Brain pericyte (primary cell): ENCODE measurements at places on chromosomes 7 and 10.

DNA sequence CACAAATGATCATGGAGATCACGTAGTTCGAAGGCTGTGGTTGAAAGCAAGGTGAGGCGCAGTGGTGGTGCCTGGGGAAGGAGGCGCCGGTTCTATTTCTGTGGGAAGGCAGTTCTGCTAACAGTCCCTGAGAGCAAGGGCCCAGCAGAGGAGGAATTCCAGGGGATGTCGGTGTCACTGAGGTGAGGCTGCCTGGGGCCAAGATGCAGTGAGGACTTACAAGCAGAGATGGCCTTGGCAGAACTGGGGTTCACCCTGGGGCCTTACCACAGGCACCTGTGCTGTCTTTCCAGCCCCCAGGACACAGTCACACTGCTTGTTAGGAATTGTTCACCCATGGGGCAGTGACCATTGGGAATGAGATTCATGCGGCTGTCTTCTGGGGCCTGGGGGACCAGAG is 26.7 kb downstream of the GBX1 start:
- no peak for DNase-seq

GRCh38 chr10:122349758-122350369 is 24.6 kb upstream of the PLEKHA1 start:
- no peak for DNase-seq

DNA sequence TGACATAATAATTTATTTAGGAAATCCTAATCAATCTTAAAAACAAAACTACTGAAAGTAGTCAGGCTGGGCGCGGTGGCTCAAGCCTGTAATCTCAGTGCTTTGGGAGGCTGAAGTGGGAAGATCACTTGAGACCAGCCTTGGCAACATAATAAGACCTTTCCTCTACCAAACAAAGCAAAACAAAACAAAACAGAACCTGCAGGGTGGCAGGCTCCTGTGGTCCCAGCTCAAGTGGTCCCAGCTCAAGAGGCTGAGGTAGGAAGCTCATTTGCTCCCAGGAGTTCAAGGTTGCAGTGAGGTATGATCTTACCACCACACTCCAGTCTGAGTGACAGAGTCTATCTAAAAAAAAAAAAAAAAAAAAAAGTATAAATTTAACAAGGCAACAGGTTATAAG is 748.0 kb downstream of the CNTNAP2 start:
- DNase-seq = no peak

DNA sequence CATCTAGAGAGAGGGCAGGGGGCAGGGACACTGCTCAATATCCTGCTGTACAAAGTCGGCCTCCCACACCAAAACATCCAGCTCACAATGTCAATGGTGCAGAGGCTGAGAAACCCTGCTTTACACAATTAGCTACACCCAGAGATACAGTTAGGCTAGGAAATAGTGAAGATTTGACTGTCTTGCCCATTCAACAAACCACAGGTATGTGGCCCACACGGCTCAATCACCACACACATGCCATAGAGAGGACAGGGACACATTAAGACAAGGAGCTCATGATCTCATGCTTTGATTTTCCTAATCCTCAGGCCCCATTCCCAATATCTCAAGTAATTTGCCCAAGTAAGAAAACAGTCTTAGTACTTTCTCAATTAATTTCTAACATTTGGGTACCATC is 110.4 kb downstream of the OSBPL3 start:
- DNase-seq = no peak

DNA sequence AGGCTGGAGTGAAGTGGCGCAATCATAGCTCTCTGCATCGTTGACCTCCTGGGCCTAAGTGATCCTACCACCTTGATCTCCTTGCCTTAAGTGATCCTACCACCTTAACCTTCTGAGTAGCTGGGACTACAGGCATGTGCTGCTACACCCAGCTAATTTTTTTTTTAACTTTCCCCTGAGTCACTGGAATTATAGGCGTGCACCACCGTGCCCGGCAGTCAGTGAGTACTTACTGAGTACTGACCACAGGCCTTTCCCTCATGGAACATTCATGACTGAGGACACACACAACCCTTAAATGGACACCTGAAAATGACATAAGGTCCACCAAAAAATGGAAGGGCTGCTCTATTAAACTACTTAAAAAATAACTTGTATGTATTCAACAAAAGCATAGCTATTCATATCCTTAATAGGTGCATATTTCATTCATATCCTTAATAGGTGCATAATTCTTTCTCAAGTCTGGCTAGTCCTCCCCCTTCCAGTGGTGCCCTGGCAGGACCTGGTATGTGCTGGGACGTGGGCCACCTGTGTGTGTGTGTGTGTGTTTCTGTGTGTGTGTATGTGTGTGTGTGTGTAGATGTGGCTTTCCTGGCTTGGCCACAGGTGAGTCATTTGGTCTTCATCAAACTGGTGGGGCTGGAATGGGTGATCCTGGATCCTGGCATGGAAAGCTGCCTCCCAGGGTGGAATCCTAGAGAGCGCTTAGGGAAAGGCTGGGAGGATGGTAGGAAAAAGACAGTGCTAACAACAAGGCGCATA is 3.5 kb downstream of the FAM180A start:
- no peak for DNase-seq

- no peak for DNase-seq
Observed at GRCh38 chr7:151807846-151808245, 69.1 kb downstream of the PRKAG2 start.

GRCh38 chr7:81810476-81811155 is 40.8 kb upstream of the HGF start:
- no peak for DNase-seq
